Esophagus squamous epithelium (tissue), 5 donors: ENCODE measurements at places on chromosomes 6 and 20.

GRCh38 chr20:61753316-61753942 lies 312.3 kb downstream of the TAF4 start:
- no peak overlapping the region for H3K27ac ChIP-seq
- DNase-seq, result no peak
- no peak overlapping the region for H3K4me3 ChIP-seq
- no peaks in the 10 kb centered on the region for H3K4me1 ChIP-seq
- no peaks in the 10 kb centered on the region for H3K36me3 ChIP-seq
- H3K27me3 ChIP-seq, result no peaks in the 10 kb centered on the region

- H3K27me3 ChIP-seq, result peaks cover 56% of the 10 kb centered on the region
- DNase-seq, result no peak
- no peak overlapping the region for H3K27ac ChIP-seq
- no peaks in the 10 kb centered on the region for H3K36me3 ChIP-seq
Observed at GRCh38 chr6:170434821-170435155, 118.3 kb downstream of the PSMB1 start.

DNA sequence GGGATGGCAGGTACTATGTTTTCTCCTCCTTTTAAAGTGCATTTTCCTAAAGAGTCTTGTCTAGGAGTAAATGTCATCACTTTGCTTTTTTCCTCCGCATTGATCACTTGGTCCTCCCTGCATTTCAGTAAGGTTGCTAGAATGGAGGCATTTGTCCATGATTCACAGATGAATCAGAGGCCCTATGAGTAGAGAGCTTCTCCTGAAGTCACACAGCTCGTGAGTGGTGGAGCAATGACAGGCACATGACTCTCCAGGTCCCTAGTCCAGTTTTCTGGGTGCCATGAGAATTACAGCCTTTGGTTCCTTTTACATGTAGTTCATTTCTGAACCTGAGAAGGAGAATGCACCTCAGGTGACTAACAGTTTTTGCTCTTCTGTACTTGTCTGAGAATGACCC lies 50.5 kb downstream of the HLA-A start:
- DNase-seq, result no peak
- no peaks in the 10 kb centered on the region for H3K4me1 ChIP-seq
- no peaks in the 10 kb centered on the region for H3K27me3 ChIP-seq
- H3K4me3 ChIP-seq, result no peak overlapping the region
- no peaks in the 10 kb centered on the region for H3K36me3 ChIP-seq

- no peak for DNase-seq
- H3K27ac ChIP-seq, result no peak overlapping the region
Observed at GRCh38 chr20:40997116-40997515, 31.5 kb upstream of the TOP1 start.

GRCh38 chr20:6178537-6178936 lies 55.7 kb upstream of the FERMT1 start:
- no peaks in the 10 kb centered on the region for H3K36me3 ChIP-seq
- H3K4me3 ChIP-seq, result no peak overlapping the region
- no peak for DNase-seq
- no peaks in the 10 kb centered on the region for H3K4me1 ChIP-seq
- no peak overlapping the region for H3K27ac ChIP-seq

DNA sequence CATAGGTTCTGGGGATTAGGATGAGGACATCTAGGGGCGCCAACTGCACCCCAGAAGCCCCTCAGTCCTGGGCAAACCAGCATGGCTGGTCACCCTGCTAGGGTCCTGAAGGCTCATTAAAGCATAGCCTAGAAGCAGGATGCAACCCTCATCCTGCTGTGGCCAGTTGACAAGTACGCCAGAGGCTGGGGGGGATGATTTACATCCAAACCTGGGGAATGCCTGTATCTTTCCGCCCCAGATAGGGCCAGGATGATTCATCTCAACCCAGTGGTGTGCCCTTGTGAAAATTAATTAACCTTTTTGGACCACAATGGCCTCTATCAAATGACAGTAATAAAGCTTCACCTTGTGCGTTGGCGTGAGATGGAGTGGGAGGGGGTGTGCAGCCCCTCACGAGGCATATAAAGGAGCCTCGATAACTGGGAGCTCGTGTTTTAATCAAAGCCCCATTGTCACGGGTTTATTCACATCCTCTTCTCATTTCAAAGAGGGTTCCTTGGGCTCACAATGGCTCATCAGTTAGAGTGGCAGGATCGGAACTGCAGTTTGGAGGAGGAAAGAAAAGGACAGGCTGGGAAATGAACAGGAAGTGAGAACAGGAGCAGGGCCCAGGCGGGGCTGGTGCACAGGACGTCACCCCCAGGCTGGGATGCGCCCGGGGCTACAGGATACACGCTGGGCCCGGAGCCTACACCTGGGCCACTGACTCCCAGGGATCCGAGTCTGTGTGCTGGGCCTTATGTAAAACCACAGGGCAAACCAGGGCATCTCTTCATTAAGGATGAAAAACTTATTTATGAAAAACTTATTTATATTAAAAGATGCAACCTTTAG lies 121.8 kb upstream of the PHACTR3 start:
- H3K4me3 ChIP-seq, result no peak overlapping the region
- no peaks in the 10 kb centered on the region for H3K4me1 ChIP-seq
- DNase-seq, result no peak
- no peak overlapping the region for H3K27ac ChIP-seq

GRCh38 chr6:6878887-6879585 lies 228.7 kb upstream of the RREB1 start:
- no peaks in the 10 kb centered on the region for H3K27me3 ChIP-seq
- H3K27ac ChIP-seq, result peak overlapping the region; percentile 87
- no peak overlapping the region for H3K4me3 ChIP-seq
- peaks cover 23% of the 10 kb centered on the region for H3K4me1 ChIP-seq

DNA sequence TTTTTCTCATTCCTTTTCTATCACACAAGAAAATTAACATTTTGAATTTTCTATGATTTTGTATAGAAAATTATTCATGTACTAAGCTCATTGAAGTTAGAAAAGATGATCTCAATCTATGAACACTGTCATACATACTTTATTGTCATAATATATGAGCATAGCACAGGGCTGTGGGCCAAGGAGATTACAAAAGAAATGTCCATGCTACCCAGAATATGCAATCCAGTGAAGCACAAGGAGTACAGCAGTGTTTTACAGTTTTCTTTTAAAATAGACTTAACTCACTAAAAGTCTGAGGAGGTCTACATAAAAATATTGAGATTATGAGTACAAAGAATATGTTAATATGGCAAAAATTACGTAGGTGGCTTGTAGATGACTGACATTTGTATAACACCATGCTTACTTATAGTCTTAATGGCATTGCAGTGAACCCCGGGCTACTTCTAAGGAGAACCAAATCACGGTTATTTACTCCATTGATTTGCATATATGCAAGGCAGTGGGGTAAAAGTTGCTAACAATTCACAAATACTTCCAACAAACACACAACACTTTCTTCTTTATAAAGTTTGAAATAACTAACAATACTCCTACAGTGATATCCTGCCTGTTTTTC lies 257.1 kb downstream of the BCKDHB start:
- no peak overlapping the region for H3K27ac ChIP-seq
- no peaks in the 10 kb centered on the region for H3K4me1 ChIP-seq
- no peaks in the 10 kb centered on the region for H3K27me3 ChIP-seq
- no peak overlapping the region for H3K4me3 ChIP-seq
- H3K36me3 ChIP-seq, result no peaks in the 10 kb centered on the region
- DNase-seq, result no peak

GRCh38 chr20:46011631-46012482 lies 3.1 kb downstream of the MMP9 start:
- DNase-seq, result no peak
- no peak overlapping the region for H3K27ac ChIP-seq
- H3K27me3 ChIP-seq, result peaks cover 30% of the 10 kb centered on the region
- H3K36me3 ChIP-seq, result no peaks in the 10 kb centered on the region
- peaks cover 14% of the 10 kb centered on the region for H3K4me1 ChIP-seq
- no peak overlapping the region for H3K4me3 ChIP-seq

DNA sequence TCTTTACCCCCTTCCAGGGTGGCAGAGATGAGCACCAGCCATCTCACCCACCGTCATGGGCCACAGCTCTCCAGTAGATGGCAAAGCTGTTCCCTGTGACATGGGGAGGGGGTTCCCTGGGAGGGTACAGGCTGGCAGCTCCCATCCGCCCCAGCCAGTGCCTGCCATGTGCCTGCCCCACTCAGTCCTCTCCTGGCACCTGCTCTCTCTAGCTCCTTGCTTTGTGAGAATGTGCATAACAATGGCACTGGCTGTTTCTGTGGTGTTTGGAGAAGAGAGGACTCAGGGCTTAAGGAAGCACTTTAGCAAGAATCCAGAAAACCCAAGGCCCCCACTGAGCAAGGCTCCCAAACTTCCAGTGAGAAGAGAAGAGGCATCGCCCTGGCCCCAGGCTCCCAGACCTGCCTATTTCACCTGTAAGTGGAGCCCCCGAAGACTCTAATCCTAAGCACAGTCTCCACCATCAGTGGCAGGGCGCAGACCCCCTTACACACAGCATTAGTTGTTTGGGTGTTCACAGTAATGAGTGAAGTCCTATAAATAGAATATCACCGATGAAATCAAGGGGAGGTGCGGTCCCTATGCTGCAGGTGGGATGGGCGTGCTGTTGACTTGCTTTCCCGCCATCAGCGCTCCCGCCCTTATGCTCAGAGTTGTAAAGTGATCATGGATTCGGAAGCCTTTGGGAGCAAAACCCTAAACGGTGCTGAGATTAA lies 110.2 kb downstream of the AGPAT4 start:
- no peak for DNase-seq
- no peaks in the 10 kb centered on the region for H3K27me3 ChIP-seq
- no peak overlapping the region for H3K27ac ChIP-seq
- peaks cover 41% of the 10 kb centered on the region for H3K36me3 ChIP-seq
- H3K4me3 ChIP-seq, result no peak overlapping the region

DNA sequence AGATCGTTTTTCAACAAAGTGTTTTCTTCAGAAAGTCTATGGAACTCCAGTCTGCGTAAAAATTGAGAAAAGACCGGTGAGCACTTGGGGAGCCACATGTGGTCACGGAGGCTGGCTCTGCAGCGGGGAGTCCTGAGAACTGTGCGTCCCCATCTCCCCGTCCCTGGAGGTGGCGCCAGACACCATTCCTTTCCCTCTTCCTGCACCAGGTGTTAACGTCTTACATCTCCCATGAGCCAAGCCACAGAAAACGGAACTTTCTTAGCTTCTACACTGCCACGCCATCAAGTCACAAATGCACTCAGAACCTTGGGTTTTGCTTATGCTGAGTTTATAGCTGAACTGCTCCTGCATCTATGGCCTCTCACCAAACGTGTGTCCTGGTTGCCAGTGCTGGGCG lies 62.6 kb downstream of the GINS1 start:
- peaks cover 3% of the 10 kb centered on the region for H3K36me3 ChIP-seq
- no peak overlapping the region for H3K4me3 ChIP-seq
- no peaks in the 10 kb centered on the region for H3K4me1 ChIP-seq
- no peak overlapping the region for H3K27ac ChIP-seq

DNA sequence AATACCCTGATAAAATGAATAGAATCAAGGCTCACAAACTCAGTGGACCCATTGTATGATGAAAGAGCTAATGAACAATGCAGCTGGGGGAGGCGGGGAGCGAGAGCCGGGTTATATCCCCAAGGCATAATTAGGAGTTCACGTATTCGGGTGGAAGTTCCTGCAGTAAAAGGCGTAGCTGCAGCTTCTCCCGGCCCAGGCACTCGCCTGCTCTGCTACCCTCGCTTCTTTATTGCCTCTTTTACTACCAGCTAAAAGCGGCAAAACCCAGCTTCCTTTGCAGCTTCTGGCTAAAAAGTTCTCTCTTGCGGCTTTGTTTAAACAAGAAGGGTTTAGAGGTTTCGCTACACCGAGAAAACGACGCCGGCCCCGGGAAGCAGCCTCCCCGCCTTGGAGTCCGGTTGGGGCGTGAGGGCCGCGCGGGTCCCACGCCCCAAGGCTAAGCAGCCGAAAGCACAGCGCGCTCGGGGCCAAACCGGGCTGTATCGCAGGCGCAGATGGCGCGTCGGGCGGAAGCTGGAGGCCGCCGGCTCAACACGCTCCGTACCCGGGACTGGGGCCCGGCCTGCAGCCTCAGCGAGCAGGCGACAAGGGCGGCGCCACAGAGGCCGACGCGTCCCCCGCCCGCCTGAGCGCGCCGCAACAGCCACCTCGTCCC lies 1.6 kb downstream of the ZBTB2 start:
- H3K4me1 ChIP-seq, result peaks cover 20% of the 10 kb centered on the region
- no peaks in the 10 kb centered on the region for H3K36me3 ChIP-seq
- H3K27ac ChIP-seq, result peak overlapping the region; percentile 100
- peak overlapping the region; percentile 87 for H3K4me3 ChIP-seq
- peak; percentile 58 for DNase-seq
- H3K27me3 ChIP-seq, result no peaks in the 10 kb centered on the region

GRCh38 chr6:128569732-128570679 lies 49.6 kb upstream of the PTPRK start:
- H3K27me3 ChIP-seq, result no peaks in the 10 kb centered on the region
- no peak for DNase-seq
- peak overlapping the region; percentile 58 for H3K27ac ChIP-seq
- no peaks in the 10 kb centered on the region for H3K36me3 ChIP-seq
